Ascending aorta (tissue), 2 donors: ENCODE measurements at places on chromosomes 13 and 19. TPM values are rescaled to one million over a fixed set of nuclear protein-coding genes. Genes with fewer than 3 reads are reported as not detected.
A peak's percentile ranks its signal among the peaks of the same experiment; 100 is the strongest.

The PBX4 gene
- total RNA-seq: not detected

The TNNI3 gene
- total RNA-seq: not detected

The BCAM gene
- total RNA-seq: 832 TPM

The PCDH20 gene
- 3.3 TPM for total RNA-seq

The PLK5 gene
- not detected for total RNA-seq

The TSPAN16 gene
- not detected for total RNA-seq

The CEACAM1 gene
- not detected for total RNA-seq

GRCh38 chr13:92849381-92849780 is 377.2 kb upstream of the GPC6 start:
- no peaks in the 10 kb centered on the region for H3K27me3 ChIP-seq
- no peak for DNase-seq
- no peak overlapping the region for H3K4me3 ChIP-seq
- peaks cover 7% of the 10 kb centered on the region for H3K4me1 ChIP-seq
- no peak overlapping the region for H3K27ac ChIP-seq

DNA sequence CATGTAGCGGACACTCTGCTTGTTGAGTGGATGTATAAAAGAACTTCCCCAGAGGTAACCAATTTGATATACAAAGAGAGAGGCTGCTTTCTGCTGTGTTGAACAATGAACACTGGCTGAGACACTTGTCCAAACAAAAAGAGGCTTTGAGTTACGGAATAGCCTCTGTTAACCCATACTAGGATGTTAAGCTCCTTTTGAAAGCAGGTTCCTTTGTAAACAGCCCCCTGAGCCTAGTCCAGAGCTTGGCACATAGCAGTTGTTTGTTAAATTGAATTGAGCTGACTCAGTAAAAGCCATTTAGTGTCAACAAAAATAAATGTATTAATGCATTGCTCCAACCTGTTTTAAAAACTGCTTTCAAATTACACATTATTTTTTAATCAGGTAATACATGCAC is 200.1 kb downstream of the MZT1 start:
- no peak for DNase-seq
- H3K36me3 ChIP-seq: no peaks in the 10 kb centered on the region
- H3K4me3 ChIP-seq: no peak overlapping the region
- H3K27ac ChIP-seq: no peak overlapping the region
- no peaks in the 10 kb centered on the region for H3K27me3 ChIP-seq

DNA sequence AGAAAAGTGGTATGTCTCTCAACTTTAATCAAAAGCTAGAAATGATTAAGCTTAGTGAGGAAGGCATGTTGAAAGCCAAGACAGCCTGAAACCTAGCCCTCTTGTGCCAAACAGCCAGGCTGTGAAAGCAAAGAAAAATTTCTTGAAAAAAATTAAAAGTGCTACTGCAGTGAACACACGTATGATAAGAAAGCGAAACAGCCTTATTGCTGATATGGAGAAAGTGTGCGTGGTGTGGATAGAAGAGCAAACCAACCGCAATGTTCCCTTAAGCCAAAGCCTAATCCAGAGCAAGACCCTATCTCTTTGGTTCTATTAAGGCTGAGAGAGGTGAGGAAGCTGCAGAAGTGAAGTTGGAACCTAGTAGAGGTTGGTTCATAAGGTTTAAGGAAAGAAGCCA is 96.4 kb downstream of the ZDHHC20 start:
- no peak overlapping the region for H3K27ac ChIP-seq
- H3K4me1 ChIP-seq: no peaks in the 10 kb centered on the region
- H3K27me3 ChIP-seq: no peaks in the 10 kb centered on the region
- no peak for DNase-seq
- no peak overlapping the region for H3K4me3 ChIP-seq

DNA sequence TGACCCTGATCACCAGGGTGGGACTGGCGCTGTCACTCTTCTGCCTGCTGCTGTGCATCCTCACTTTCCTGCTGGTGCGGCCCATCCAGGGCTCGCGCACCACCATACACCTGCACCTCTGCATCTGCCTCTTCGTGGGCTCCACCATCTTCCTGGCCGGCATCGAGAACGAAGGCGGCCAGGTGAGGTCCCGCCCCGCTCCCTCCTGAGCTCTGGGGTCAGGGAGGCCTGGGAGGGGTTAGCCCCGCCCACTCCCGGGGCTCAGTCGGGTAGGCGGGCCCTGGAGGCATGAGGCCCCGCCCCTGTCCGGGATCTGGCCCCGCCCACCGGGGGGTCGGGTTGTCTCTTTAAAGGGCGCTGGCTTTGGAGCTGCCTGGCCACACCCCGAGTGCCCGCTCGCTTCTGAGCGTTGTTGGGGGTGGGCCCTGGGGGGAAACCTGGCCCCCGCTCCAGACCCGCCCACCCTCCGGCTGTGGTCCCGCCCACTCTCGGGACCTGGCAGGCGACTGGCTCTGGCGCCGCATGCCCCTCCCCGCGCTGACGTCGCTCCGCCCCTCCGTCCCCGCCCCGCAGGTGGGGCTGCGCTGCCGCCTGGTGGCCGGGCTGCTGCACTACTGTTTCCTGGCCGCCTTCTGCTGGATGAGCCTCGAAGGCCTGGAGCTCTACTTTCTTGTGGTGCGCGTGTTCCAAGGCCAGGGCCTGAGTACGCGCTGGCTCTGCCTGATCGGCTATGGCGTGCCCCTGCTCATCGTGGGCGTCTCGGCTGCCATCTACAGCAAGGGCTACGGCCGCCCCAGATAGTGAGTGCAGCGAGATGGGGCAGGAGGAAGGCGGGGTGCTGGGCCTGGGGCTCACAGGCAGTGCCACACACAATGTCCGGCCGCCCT is 13.1 kb downstream of the DDX39A start:
- H3K27me3 ChIP-seq: no peaks in the 10 kb centered on the region
- H3K27ac ChIP-seq: peak overlapping the region; percentile 71
- no peak overlapping the region for H3K4me3 ChIP-seq
- peaks cover 100% of the 10 kb centered on the region for H3K36me3 ChIP-seq
- peak; percentile 31 for DNase-seq

GRCh38 chr19:17718947-17719711 is at the start of gene MAP1S:
MAP1S (plus strand) TSS chr19:17719480; CDS start chr19:17719503, 23 bp downstream.
- peak within 1 kb of the TSS; percentile 81 for H3K27ac ChIP-seq
- peak within 1 kb of the TSS; percentile 86 for H3K4me3 ChIP-seq
- peaks cover 15% of the 10 kb centered on the region for H3K36me3 ChIP-seq
- H3K4me1 ChIP-seq: peaks cover 38% of the 10 kb centered on the region
- H3K27me3 ChIP-seq: no peaks in the 10 kb centered on the region
- DNase-seq: no peak

DNA sequence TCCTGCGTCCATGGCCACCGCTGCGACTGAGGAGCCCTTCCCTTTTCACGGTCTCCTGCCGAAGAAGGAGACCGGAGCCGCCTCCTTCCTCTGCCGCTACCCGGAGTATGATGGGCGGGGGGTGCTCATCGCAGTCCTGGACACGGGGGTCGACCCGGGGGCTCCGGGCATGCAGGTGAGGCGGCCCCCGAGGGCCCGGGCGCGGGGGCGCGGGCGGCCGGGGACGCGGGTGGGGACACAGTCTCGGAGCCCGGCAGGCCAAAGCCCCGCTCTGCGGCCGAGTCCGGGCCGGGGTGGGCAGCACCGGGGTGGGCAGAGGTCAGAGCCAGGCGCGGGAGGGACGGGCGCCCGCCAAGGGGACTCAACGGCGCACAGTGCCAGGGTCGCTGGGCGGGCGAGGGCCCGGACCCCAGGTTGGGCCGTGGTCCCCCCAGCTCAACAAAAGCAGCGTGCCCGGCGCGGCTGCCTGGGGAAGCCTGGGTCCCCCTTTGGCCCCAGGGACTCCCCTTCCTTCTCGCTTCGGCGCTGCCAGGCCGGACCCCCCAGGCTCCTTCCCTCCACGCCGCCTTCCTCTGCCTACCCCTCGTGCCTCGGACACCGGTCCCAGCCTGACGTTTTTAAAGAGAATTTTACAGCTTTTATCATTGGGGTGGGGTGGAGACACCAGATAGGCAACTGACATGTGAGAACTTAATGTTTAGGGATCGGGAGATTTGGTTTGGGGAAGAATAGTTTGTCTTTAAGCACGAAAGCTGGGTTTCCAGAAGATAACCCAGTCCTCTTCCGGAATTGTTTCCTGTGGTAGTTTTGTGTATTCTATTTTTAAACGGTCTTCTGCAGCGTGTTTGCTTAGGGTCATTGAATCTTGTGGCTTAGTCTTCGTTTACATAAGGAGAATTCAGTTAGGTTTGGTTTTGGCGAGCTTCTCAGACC is 509 bp downstream of the TPP2 start:
- H3K4me1 ChIP-seq: peaks cover 3% of the 10 kb centered on the region
- H3K27ac ChIP-seq: peak overlapping the region; percentile 88
- H3K36me3 ChIP-seq: no peaks in the 10 kb centered on the region
- H3K4me3 ChIP-seq: peak overlapping the region; percentile 67
- DNase-seq: no peak
- H3K27me3 ChIP-seq: no peaks in the 10 kb centered on the region

DNA sequence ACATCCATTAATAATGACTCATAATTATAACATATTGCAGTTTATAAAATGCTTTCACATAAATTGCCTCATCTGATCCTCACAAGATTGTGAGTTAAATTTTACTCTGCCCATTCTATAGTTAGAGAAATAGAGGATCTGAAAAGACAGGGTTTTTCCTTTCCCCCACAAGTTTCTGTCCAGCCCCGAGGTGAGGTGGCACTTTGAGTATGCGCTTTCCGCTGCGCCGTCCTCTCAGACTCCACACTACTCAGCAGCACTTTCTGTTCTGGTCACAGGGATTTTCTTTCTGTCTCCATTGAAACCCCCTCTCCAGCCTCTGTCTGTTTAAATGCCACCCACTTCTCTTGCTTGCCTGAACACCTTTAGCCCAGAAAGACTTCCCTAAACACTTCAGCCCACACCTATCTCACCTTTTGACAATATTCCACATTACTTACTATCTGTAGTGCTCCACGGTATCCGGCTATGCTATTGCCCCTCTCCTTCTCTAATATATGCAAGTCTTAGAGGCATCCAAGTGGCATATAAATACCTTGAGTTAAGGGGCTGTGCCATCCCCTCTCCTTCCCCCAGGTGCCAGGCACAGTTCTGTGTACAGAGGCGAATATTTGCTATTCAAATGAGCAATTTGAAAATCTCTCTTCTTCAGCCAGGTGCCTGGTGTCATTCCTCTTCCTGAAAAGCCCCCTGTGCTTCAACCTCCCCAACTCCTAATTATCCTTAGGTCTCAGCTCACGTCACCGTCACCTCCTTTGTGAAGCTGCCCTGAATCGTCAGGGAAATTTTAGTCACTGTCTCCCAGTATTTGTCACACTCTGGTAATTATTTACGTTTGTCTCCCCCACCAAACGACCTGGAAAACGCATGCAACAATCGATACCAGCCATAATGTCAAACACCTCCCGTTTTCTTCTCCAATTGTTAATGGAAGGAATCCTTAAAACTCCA is 268.7 kb downstream of the NHLRC3 start:
- no peaks in the 10 kb centered on the region for H3K36me3 ChIP-seq
- DNase-seq: no peak
- no peak overlapping the region for H3K27ac ChIP-seq
- H3K4me1 ChIP-seq: peaks cover 12% of the 10 kb centered on the region

DNA sequence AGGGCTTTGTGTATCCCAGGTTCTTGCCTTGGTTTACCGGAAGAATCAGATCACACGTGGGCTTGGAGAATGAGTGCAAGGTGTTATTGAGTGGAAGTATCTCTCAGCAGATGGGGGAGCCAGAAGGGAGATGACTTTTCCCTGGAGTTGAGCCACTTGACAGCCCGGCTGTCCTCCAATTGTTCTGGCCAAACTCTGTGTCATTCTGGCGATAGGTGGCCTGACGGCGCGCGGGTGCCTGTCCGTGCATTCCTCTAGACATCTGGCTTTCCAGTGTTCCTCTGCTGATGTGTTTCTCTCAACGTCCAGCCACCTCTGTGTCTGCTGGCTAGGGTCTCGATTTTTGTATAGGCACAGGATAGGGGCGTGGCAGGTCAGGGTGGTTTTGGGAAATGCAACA is 181.9 kb downstream of the SHISA2 start:
- no peaks in the 10 kb centered on the region for H3K4me1 ChIP-seq
- no peak overlapping the region for H3K27ac ChIP-seq
- DNase-seq: no peak
- no peak overlapping the region for H3K4me3 ChIP-seq
- H3K36me3 ChIP-seq: no peaks in the 10 kb centered on the region

GRCh38 chr13:112932971-112933370 is 36.0 kb upstream of the MCF2L start:
- no peaks in the 10 kb centered on the region for H3K36me3 ChIP-seq
- H3K27me3 ChIP-seq: no peaks in the 10 kb centered on the region
- H3K4me3 ChIP-seq: no peak overlapping the region
- no peak for DNase-seq

GRCh38 chr19:48760504-48761205 is 5.3 kb downstream of the FGF21 start:
- no peak for DNase-seq
- H3K4me3 ChIP-seq: no peak overlapping the region
- H3K36me3 ChIP-seq: no peaks in the 10 kb centered on the region
- H3K27me3 ChIP-seq: no peaks in the 10 kb centered on the region
- H3K4me1 ChIP-seq: no peaks in the 10 kb centered on the region

GRCh38 chr13:63472711-63473110 is 2057.1 kb upstream of the PCDH20 start:
- H3K4me1 ChIP-seq: no peaks in the 10 kb centered on the region
- no peak overlapping the region for H3K4me3 ChIP-seq
- DNase-seq: no peak
- H3K36me3 ChIP-seq: no peaks in the 10 kb centered on the region

GRCh38 chr13:33205804-33206221 is 79.7 kb downstream of the STARD13 start:
- no peak for DNase-seq
- H3K27me3 ChIP-seq: no peaks in the 10 kb centered on the region
- peak overlapping the region; percentile 67 for H3K4me3 ChIP-seq
- peak overlapping the region; percentile 63 for H3K27ac ChIP-seq

GRCh38 chr13:23918208-23918607 is 20.9 kb upstream of the C1QTNF9B start:
- no peak overlapping the region for H3K27ac ChIP-seq
- no peaks in the 10 kb centered on the region for H3K36me3 ChIP-seq
- H3K4me3 ChIP-seq: no peak overlapping the region
- H3K27me3 ChIP-seq: no peaks in the 10 kb centered on the region

DNA sequence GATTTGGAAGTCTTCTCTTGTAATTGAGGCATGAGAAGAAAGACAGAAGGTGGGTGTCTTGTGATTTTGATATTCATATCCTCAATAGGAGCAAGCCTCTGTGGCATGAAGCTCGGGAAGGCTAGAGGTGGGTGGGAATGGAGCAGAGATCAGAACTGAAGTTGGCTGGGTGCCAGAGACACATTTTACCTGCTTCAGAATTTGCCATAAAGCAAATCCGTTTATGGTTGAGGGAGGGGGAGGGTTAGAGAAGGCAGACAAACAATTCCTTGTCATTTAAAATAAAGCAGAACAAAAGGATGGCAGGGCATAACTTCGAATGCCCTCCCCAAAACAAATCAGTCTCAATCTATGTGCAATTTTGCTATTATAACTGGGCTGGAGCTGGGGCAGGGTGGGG is 305.9 kb downstream of the KLF5 start:
- H3K27ac ChIP-seq: no peak overlapping the region
- no peaks in the 10 kb centered on the region for H3K27me3 ChIP-seq
- no peaks in the 10 kb centered on the region for H3K4me1 ChIP-seq
- H3K4me3 ChIP-seq: no peak overlapping the region
- DNase-seq: no peak
